ENCODE measurements at places on chromosomes 4 and X. TPM values are rescaled to one million over a fixed set of nuclear protein-coding genes. Genes with fewer than 3 reads are reported as not detected.

- peak; percentile 81 for DNase-seq
Measured at GRCh38 chr4:88697588-88698329, at the start of gene NAP1L5. Gene NAP1L5, minus strand, starts transcription at chr4:88697829. Its CDS starts 75 bp downstream, at chr4:88697754.

DNA sequence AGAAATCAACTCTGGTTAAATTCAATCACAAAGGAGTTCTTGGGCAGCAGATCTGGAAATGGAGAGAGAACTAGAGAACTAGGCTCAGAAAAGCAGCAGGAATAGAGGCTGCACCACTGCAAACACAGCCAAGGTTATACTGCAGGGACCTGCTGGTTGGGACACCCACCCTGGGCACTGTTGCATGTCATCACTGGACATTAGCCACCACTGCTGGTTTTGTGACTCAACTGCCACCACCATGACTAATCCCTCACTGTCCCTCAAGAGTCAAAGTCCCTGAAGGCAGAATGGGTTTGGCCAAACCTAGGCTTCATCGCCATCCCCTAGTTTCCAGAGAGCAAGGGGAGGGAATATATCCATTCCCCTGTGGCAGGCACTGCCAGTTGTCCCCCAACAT, 38.1 kb upstream of the IRAK1 start:
- no peak for DNase-seq

GRCh38 chr4:96375367-96375766, 535.5 kb downstream of the PDHA2 start:
- no peak for DNase-seq

DNA sequence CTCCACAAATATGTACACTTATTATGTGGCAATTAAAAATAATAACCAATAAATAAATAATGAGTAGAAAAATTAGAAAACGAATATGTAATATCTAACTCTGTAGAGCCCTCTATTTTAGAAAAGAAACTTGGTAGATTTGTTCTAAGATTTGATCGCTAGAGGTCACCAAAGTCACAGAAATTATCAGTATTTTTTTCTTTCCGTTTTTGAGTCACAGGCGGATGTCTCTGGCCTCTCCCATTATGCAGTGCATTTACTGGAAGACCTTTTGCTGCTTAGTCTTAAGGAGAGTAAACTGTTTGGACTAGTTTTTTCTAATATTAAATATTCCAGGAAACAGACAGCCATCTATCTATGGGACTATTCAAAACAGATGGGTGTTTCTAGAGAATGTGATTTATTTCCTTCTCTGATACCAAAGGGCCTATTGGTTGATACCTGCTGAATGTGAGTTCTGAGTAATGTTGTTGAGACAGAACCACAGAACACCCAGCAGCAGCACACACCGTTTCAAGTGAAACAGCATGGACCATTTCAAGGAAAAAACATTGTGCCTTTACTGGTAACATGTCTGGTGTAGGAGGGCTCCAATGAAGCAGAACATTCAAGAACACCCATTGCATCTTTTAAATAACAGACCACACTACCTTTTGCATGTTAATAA, 34.0 kb upstream of the GYPA start:
- peak; percentile 68 for DNase-seq

DNA sequence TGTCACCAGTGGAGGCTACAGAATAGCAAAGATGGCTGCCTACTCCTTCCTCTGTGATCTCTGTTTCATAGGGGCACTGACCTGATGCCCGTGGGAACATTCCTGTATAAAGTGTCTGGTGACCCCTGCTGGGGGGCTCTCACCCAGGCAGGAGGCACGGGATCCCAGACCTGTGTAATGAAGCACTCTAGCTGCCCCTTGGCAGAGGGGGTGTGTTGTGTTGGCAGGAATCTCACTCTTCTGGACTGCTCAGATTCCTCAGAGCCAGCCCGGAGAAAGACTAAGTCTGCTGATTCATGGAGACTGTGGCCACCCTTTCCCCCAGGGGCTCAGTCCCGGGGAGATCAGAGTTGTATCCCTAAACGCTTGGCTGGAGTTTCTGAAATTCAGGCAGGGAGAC, 648.3 kb downstream of the SPRY1 start:
- DNase-seq: no peak

GRCh38 chrX:153889123-153889522, 3.1 kb upstream of the L1CAM start:
- no peak for DNase-seq

- DNase-seq: no peak
Measured at GRCh38 chr4:189279188-189279587, 661.5 kb upstream of the FRG1 start.

GRCh38 chr4:175090116-175090515, 172.0 kb downstream of the ADAM29 start:
- no peak for DNase-seq

DNA sequence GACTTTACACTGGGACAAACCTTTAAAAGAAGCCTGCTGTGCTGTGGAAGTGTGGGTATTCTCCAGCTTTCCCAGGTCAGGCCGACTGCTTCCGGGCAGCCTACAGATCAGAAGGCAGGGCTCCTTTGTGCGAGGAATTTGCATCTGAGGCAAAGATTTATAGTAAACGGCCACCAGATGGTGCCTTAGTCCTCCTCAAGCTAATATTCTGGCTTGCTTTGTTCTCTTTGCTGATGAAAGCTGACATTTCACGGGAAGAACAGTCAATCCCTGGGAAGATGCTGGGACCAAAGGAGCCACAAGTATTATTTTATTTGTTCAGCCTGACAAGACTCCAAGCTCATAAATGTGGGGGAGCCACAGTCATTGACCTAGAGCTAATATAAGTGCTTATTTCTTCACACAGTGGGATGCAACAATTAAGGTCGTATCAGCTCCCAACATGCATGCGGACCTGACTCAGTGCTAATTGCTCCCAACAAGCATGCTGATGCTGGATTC, 120.7 kb upstream of the TRIM2 start:
- peak; percentile 90 for DNase-seq

- DNase-seq: no peak
Measured at GRCh38 chrX:130106071-130106470, 4.2 kb downstream of the ELF4 start.

- DNase-seq: no peak
Measured at GRCh38 chr4:42311591-42311990, 85.7 kb upstream of the SHISA3 start.

DNA sequence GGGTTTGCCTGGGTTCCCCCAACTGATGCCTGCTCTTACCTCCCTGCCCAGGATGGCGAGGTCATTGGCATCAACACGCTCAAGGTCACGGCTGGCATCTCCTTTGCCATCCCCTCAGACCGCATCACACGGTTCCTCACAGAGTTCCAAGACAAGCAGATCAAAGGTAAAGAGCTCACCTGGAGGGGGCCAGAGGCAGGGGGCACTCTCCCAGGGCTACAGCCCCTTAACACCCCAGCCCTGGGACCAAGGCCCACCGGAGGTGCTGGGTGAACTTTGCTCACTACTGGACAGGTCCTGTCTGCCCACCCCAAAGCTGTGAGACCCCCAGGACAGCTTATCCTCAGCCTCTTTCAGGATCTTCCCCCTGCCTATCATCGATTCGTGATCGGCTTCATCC, 24.5 kb downstream of the HTRA3 start:
- DNase-seq: no peak

- DNase-seq: peak; percentile 28
Measured at GRCh38 chr4:151315212-151315886, 10.1 kb downstream of the SH3D19 start.

DNA sequence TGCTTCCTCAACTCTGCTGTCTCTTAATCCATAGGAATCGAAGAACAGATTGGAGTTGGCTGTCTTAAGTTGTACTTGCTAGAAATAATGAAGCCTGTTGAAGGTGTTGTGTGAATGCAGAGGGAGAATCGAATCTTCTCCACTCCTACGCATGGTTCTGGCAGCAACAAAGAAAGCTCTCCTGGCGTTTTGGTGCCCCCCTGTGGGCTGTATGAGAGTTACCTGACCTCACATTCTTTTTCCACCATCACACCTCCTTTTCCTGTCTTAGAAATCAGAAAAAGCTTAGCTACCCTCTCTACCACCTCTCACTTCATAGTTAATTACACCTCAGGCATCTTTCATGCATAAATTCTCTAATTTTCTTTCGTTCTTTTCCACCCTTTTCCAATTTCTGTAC, 16.3 kb downstream of the KLF8 start:
- DNase-seq: peak; percentile 67

- DNase-seq: no peak
Measured at GRCh38 chrX:112753116-112753515, 73.4 kb upstream of the LHFPL1 start.

DNA sequence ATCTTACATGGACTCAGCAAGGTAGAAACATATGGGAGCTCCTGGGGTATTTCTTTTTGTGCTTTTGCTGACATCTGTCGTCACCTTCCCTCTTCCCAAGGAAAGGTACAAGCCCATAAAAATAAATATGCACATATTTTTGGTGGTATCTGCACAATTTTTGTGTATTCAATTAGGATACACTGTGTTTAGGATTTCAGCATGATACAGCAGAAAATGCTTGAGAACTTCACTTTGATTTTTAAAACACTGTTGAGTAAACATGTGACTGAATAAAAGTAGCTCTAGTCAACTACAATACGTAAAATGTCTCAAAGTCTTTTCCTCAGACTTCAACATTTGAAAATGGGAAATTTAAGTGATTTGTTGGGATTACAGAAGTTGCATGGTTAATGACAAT, 99.4 kb upstream of the SPANXC start:
- DNase-seq: no peak

- peak; percentile 0 for DNase-seq
Measured at GRCh38 chrX:100745806-100746537, 14.1 kb upstream of the SYTL4 start.

- DNase-seq: peak; percentile 68
Measured at GRCh38 chrX:20596856-20597255, 330.1 kb upstream of the RPS6KA3 start.

SLC2A9 gene
- total RNA-seq: not detected

ARR3 gene
- not detected for total RNA-seq

TKTL1 gene
- not detected for total RNA-seq

PASD1 gene
- not detected for total RNA-seq

TMEM255A gene
- total RNA-seq: not detected

ARMCX4 gene
- not detected for total RNA-seq

TMEM154 gene
- not detected for total RNA-seq

PAGE2 gene
- total RNA-seq: not detected

NLGN3 gene
- not detected for total RNA-seq

ABLIM2 gene
- 0.37 TPM for total RNA-seq

TMPRSS11A gene
- not detected for total RNA-seq

OTC gene
- not detected for total RNA-seq
